ENCODE measurements at places on chromosomes 12 and 14.

DNA sequence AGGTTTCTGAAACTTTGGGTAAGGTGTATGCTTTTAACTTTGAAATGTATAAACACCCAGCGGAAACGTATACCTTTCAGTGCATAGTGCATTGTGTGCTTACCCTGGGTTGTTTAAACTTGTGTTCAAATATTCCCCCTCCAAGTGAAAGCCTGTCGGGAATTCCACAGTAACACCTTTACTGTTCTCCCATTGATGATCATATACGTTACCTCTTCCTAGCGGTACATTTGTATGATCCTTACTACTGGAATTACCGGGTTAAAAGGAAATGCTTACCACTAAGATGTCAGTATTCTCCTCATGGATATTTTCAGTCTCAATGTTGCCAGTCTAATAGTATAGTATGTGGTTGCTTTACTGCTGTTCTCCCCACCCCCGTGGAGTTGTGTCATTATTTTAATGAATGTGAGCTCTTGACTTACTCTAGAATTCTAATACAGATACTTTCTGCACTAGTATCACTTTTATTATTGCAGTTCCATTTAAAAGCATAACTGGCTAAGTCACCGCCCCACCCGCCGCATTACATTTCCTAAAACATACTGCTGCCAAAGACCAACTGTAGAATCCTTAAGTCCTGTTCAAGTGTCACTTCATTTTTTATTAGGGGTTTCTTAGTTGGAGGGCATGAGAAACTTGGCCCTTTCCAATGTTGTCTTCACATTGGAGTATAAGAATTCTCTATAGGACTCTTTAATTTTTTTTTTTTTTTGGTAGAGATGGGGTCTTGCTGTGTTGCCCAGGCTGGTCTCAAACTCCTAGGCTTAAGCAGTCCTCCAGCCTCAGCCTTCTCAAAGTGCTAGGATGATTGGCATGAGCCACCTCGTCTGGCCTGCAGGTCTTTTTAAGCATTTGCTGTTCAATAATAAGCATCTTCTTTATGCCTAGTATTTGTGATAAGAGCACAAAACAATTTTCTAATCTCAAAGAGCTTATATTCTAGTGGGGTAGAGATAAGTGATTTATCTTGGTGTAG, 24.9 kb downstream of the NUDT4 start:
- DNase-seq, result no peak

DNA sequence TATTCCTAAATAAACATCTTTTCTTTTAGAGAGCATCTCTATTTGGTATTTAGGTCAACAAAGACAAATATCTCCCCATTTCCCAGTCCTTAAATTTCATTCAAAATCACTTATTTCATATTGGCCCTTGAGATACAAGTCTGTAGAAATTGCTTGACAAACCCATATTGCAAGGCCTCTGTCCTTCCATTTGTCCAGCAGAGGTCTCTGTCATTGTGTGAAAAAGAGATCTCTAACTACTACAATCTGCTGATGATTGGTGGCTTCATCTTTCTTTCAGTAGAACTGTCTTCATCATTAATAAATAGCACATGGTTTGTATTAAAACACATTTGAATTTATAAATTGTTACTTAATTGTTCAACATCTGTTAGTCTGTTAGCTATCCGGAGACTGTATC, 252.6 kb downstream of the ACSS3 start:
- DNase-seq, result no peak

DNA sequence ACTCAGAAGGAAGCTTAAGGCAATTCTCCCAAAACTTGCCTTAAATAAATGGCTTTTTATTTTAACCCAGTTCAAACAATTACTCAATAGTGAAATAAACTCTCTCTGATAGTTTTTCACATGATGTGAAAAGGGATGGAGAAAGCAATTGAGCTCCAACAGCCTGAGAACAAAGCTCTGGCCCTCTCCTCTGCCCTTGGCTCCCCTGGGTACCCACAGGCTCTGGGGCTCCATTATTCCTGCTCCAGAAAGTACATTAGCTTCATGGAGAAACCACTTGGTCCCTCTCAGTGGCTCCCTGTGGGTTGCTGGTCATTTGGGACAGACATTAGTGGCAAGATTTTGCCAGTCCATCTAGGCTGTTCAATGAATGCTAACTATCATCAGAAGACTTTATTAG, 242.8 kb downstream of the ATP23 start:
- no peak for DNase-seq

DNA sequence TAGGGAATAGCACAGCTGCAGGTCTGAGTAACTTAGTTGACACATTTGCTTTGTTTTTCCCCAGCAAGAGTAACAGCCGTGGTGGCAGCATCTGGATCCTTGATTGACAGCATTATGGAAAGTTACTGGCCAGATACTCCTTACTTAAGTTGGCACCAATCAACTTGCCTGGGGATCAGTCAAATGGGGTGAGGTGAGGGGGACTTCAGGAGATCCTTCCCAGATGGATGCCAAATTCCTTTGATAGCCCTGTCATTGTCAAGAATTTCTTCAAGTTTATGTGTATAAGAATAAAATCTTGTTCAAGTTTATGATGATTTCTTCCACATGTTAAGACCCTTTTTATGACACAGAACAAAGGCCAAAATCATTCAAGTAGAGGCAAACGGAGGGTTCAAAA, 618.4 kb downstream of the SLC6A15 start:
- no peak for DNase-seq

DNA sequence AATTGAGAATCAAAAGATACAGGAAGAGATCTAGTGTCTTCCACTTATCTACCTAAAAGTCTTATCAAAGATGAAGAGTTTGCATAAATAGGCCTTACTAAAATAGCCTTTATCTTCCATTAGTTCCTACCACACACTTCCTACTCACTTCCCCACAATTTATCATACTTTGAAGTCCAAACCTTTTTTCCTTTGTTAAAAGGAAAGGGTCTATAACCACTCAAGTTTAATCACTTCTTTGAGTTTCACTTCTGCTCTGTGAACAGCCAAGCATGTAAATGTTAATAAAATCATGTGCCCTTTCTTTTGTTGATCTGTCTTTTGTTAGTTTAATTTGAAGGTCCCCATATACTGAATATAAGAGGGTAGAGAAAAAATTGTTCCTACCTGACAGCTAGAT, 114.5 kb downstream of the PHLDA1 start:
- DNase-seq, result no peak

- DNase-seq, result no peak
These were observed 3.1 kb upstream of the GYS2 start for GRCh38 chr12:21607701-21608100.

DNA sequence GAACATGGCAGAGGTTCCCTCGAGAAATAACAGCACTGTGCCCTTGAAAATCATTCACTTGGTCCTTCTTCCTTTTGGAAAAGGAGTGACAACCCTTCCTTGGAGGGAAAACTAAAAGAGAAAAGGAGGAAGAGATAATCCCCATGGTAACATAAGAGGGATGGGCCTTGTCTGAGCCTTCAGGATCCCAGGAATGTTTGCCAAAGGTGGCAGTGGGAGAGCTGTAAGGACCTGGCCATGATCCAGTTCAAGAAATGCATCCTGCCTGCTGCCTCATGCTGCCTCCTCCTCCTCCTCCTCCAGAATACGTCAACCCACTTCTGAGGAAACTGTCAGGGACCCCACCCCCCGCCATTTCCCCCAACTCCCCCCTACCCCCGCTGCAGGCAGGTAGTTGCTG, 118.8 kb downstream of the KCNK10 start:
- no peak for DNase-seq

GRCh38 chr14:72560889-72561493, 332.9 kb downstream of the DPF3 start:
- no peak for DNase-seq

DNA sequence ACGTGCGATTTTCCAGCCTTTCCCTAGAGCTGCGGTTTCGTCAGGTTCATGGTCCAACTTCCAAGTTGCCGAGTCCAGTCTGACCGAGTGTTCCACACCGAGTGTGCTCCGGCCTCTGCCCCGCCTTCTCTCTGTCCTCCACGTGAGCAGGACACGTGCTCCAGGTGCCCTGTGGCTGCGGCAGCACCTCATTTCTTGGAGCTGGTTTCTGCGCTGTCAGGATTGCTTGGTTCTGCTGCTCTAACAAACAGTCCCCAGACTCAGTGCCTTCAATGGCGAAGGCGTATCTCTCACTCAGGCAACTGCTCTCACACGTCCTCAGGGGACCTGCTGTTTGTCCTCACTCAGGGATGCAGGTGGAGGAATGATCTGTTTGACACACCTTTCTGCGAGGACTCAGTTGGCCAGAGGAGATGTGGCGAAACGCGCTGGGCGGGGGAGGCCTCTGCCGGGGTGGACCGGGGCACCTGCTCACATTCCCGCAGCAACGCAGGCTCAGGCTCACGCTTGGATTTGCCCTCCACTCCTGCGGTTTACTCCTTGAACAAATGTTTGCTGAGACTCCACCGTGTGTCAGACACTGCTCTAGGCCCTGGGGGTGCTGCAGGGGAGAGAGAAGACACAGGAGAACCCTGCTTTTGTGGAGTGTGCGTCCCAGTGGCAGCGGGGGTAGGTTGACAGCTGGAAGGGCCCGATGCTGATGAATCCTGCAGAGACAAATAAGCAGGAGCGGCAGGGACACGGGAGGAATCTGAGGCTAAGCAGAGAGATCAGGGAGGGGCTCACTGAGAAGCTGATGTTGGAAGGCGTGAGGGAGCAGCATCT, 63.4 kb upstream of the FBRSL1 start:
- no peak for DNase-seq

Data from NCI-H2107 (cell line).